ENCODE measurements at places on chromosomes 2 and 18. TPM values are rescaled to one million over a fixed set of nuclear protein-coding genes. Genes with fewer than 3 reads are reported as not detected.

The DSG4 gene
- not detected for total RNA-seq

DNA sequence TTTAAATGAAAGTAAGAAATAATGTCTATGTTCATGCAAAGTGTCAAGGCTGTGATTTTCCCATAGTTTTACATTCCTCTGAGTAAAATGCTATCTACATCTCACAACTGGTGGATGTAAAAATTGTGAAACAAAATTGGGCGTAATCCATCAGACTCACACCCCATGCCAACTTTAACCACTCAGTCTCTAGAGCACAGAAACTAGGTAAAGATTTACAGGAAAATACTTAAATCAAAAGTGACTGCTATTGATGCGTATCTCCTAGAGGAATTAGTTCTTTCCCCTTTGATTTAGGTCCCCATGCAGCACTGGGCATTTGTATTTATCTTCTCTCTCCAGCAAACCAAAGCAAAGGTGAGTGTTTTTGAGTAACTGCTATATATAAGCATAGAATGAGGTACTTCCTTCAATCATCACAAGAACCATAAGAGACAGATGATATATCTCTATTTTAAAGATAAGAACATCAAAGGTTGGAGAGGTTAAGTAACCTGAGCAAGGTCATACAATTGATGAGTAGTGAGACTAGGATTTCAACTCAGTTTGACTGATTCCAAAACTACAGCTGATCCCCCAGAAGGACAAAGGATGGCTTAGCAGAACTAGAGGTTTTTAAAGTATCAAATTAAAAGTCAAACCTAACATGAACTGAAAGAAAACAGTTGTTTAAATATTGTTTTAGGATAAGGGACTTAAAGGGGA is 594.0 kb upstream of the ACVR2A start:
- DNase-seq: no peak

- DNase-seq: no peak
Observed at GRCh38 chr2:33219114-33219513, 257.3 kb upstream of the RASGRP3 start.

GRCh38 chr2:241415196-241415595 is 59.1 kb downstream of the FARP2 start:
- DNase-seq: no peak

DNA sequence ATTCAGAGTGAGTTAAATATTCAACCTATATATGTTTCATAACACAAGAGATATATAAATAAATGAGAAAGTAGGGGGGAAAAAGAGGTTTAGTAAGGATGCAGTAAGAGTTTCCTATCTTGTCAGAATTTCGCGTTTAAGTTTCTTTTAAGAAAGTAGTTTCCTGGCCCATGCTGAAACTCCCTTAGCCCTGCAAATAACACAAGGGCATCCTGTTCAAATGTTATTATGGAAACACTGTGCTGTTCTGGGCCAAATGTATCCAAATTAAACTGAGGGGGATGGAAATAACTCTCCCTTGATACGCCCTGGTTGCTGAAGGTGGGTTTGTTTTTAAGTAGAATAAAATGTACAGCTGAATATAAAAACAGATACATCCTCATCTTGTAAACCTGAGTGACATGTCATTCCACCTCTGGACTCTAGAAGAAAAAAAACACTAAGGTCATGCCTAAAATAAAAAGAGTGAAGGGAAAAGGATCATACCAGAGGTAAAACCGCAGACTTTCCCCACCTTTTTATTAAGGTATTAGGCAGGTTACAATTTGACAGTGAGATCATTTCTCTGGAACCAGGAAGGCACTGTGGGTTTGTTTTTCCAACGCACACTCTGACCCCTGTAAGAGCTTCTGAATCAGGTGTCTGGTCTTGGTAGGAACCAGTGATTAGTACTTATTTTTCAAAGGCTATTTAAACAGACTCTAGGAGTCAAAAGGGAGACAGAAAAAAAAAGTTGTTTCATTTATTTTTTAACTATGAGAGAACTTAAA is 16.7 kb downstream of the BCL2 start:
- DNase-seq: no peak

The SIX3 gene
- 0.17 TPM for total RNA-seq

GRCh38 chr18:26526966-26527234 is 21.5 kb downstream of the KCTD1 start:
- no peak for DNase-seq

GRCh38 chr18:46856973-46857372 is 60.3 kb downstream of the PIAS2 start:
- no peak for DNase-seq

DNA sequence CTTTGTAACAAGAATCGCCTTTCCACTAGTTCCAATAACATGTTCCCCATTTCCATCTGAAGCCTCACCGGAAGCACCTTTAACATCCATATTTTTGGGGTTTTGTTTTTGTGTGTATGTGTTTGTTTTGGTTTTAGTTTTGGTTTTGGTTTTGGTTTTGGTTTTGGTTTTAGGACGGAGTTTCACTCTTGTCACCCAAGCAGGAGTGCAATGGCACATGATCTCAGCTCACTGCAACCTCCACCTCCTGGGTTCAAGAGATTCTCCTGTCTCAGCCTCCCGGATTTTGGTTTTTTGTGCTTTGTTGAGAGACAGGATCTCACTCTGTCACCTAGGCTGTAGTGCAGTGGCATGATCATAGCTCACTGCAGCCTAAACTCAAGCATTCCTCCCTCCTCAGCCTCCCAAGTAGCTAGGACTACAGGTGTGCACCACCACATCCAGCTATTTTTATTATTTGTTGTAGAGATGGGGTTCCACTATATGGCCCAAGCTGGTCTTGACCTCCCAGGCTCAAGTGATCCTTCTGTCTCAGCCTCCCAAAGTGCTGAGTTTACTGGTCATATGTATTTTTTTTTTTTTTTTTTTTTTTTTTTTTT is 36.3 kb downstream of the TGOLN2 start:
- no peak for DNase-seq

The NEB gene
- 1.4 TPM for total RNA-seq

DNA sequence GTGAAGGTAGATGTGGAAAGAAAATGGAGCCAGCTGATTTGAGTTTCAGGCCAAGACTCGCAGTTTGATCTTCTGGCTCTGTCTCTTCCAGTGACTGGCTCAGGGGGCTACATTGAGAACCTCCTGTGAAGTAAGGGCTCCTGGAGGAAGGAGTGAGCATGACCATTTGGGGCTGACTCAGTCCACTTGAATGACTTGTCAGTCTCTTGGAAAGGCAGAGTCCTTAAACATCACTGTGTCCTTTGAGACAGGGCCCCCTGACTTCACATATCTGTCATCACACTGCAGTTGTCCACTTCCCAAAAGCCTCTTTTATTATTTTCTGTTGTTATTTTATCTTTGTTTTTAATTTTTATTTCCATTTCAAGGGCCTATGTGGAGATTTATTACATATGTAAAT is 204.6 kb upstream of the APCDD1 start:
- DNase-seq: no peak

GRCh38 chr2:64025741-64026140 is 6.5 kb upstream of the VPS54 start:
- DNase-seq: no peak
